HL-60 (cell line): ENCODE measurements at places on chromosomes 4 and X.

DNA sequence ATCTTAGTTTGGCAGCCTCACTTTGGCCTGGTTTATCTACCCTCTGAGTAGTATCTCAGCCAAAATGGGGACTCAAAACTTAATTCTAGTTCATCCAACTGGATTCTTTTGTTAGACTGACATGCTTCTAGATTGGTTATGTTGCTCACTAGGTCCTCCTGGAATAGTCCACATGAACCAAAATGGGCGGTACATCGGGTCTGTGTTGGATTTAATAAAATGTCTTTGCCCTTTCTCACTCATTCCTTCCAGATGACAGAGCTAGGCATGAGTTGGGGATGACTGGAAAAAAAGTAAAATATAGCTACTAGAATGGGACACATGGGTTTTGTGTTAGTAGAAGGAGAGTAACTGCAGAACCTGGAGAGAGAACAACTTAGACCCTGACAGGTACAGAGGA lies 247.9 kb downstream of the CCSER1 start:
- no peak for DNase-seq

DNA sequence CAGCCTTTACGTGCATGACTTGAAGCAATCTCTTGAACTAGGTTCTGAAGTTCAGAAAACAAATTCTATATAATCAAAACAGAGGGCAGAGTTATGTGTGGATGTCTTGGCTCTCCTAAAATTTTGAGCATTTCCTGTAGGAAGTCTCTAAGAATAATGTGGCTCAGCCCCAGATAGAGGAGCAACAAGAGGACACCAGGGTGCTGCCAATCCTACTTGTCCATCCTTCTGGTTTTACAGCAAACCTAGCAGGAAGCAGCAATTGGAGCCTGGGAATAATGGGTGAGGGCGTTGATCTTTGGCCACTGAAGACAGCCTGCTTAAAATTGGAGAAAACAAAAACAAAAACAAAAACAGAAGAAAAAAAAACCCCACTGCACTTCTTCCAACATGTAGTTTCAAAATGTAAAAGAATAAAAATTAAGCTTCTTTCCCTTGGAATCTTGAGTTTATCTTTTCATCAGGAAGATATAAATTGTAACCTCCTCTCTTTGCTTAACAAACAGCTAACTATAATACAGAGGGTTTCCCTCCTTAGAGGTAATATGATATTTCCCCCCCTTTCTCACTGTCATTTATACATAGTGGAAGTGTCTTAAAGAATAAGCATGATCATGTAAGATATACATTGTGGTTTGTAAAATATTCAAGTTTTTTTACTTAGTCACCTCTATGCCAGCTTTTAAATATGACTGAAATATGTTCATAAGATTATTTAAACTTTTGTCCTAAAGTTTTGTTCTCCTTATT lies 130.6 kb downstream of the FBXO8 start:
- no peak for DNase-seq

GRCh38 chr4:41202820-41203568 lies 11.3 kb downstream of the APBB2 start:
- no peak for DNase-seq

GRCh38 chr4:56690393-56690792 lies 9.3 kb upstream of the HOPX start:
- DNase-seq, result no peak

DNA sequence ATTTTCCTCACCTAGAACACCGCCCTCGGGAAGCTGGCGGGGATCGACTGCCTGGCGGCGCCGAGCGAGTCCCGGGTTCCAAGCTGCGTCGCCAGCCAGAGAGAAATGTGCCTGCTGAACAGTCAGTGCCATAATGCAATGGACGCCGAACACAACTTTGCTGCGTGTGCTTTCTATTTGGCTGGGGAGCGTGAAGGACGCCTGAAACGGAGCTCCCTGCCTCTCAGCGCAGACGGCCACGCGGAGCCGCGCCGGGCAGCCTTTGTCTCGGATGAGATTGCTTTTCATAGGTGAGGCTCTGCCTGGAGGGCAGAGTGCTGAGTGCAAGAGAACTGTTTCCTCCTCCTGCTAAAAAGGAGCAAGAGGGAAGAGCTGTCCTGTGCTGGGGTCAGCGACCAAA lies 107.7 kb upstream of the BCOR start:
- peak; percentile 5 for DNase-seq

- no peak for DNase-seq
Observed at GRCh38 chrX:147981038-147981752, at the start of gene FMR1NB. Gene FMR1NB, plus strand, starts transcription at chrX:147981337. Its CDS starts 66 bp downstream, at chrX:147981403.

DNA sequence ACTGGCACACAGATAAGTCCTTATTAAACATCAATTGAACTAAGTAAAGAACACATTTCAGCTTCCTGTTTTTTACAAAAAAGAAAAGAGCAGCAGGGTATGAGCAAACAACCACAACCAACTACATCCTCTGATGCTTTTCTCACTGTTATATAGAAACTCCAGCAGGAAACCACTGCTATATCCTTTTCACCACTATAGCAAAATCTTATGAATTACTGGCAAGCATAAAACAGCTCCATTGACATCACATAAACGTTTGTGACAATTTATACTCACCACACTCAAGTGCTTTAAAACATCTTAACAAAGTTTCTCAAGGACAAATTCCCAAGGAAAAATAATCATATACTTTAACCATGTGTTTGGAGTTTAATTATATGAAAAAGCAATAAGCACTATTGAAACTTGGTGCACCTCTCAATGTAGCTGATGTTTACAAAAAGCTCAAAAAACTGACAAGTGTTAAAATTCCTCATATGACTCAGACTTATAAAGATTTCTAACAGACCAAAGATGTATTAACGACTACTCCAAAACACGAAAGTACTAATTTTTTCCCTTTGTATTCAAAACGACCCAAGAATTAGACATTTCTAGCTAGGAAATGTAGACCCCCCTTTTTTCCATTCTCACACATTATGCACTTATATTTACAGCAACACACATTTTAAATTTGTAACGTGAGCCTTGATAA lies 12.9 kb downstream of the GPRIN3 start:
- DNase-seq, result no peak

DNA sequence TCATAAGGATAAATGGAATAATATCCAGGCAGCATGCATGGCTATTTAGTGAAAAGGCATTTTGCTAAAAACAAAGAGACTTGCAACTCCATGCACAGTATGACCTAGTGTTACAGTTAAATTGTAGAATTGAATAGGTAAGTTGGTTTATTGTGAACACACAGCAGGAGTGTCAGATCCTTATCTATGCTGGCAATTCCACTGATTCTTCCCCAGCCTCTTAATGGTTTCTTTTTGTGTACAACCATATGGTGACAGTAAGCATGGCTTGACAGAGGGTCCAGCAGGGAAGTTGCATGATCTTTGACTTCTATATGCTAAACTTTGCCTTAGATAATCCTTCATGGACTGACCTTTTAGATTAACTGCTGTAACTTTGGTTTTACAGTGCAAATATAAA lies 936.6 kb upstream of the EPHA5 start:
- DNase-seq, result no peak
